Right lung (tissue), 10 donors: ENCODE measurements at places on chromosomes 3 and 15. TPM values are rescaled to one million over a fixed set of nuclear protein-coding genes. Genes with fewer than 3 reads are reported as not detected.

Gene VGLL3
- polyA plus RNA-seq = 23.3 TPM

Gene LMCD1
- 80.3 TPM for polyA plus RNA-seq

Gene FEZF2
- not detected for polyA plus RNA-seq

Gene ACAN
- polyA plus RNA-seq = 0.83 TPM

Gene STX19
- polyA plus RNA-seq = 6.4 TPM

Gene IL17RB
- polyA plus RNA-seq = 11.7 TPM

Gene CEMIP
- polyA plus RNA-seq = 19.6 TPM

- DNase-seq = no peak
Observed at GRCh38 chr15:25579127-25579526, 140.3 kb upstream of the UBE3A start.

- no peak for DNase-seq
Observed at GRCh38 chr3:55678546-55679216, 191.6 kb upstream of the WNT5A start.

DNA sequence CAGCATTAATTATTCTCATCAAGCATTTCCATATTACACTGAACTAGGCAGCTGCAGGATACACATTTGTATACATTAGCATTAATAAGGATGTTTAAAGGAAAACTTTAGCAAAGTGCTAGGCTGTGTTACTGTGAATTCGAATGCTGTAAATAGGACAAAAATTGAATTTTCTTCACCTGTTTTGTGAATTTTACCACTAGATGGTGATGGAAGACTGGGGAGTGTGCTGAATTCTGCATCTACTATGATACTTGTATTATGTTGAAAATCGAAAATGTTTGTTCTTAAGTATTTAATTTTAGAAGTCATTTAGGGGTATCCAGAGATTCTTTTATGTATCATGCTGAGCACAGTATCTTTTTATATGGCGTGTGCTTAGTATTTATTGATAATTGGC, 12.3 kb upstream of the P2RY14 start:
- DNase-seq = no peak

- DNase-seq = no peak
Observed at GRCh38 chr3:190443257-190443656, 6.4 kb downstream of the TMEM207 start.

DNA sequence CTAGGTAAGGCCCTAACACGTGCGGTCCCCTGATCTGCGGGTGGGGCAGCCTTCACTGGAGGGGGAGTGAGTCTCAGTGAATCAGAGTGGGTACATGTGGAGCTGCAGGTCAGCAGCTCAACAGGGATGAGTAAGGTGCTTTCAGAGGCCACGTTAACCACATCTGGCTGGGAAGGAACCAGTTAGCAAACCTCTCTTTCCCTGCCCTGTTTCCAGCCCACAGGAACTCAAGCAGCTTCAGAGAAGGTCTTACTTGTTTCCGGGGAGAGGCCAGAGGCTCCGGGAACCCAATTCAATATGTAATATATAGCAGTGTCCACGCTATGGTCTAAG, 175.3 kb downstream of the XXYLT1 start:
- DNase-seq = no peak

GRCh38 chr3:85584779-85585356, 626.1 kb downstream of the CADM2 start:
- no peak for DNase-seq

DNA sequence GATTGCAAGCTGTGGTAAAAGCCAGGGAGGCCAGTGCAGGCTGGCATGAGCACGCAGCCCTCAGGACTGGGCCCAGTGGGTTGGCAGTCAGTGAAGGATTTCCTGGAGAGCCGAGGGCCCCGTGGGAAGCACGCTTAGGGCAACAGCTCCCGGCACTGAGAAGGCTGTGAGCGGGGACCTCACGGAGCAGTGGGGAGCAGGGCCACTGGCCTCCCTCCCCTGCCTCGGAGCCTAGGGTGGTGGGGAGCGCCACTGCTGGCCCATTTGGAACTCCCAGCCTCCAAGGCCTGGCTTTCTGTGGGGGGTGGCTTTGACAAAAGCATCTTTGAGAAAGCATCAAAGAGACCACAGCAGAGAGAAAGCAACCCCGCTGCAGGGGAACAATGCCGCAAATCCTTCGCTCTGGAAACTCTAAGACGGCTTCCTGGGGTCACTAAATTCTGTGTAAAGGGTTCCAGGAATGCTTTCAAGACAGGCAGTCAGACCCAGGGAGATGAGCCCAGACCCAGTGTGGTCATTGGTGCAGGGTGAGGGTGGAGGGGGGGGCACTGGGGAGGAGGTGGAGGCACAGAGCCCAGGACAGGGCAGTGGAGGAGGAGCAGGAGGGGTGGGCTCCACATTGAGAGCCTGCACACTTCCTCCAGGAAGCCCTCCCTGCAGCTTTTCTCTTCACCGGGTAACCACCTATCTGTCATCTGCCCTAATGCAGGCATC, 9.5 kb upstream of the APBA2 start:
- no peak for DNase-seq

DNA sequence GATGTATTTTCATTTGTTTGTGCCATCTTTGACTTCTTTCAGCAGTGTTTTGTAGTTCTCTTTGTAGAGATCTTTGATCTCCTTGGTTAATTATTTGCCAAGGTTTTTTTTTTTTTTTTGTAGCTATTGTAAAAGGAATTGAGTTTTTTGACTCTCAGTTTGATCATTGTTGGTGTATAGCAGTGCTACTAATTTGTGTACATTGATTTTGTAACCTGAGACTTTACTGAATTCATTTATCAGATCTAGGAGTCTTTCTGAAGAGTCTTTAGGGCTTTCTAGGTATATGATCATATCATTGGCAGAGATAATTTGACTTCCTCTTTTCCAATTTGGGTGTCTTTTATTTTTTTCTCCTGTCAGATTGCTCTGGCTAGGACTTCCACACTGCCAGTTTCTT, 42.2 kb upstream of the POMGNT2 start:
- no peak for DNase-seq
